ENCODE measurements at places on chromosomes 4 and X.

GRCh38 chrX:331825-332495 is 13.4 kb upstream of the GTPBP6 start:
- no peak for DNase-seq

- DNase-seq = no peak
Observed at GRCh38 chr4:24777536-24778463, 17.6 kb upstream of the SOD3 start.

- DNase-seq = no peak
Observed at GRCh38 chr4:121714548-121714947, 17.8 kb upstream of the ANXA5 start.

DNA sequence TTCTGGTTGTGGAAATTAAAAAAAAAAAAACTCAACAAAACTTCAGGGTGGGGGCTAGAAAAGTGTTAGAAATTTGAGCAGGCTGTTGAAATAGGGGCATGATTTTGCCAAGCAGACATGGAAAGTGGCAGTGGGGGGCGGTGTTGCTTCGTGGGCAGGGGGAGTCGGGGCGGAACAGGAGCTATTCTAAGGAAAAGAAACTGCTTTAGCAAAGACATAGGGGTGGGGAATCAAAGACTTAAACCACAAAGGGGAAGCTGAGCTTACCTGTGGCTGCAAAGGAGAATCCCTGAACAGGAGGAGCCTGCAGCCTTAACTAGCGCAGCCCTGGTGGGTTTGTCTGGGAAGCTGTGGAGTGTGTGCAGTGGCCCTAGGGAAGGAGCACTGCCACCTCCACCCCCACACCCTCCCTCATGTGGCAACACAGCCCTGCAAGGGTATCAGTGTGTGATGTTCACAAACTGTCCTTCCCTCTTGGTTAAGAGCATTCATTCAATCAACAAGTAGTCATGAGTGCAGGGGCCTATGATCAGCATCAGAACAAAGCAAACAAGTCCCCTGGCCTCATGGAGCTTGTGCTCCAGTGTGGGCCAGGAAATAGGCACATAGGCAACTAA is 20.5 kb downstream of the SEL1L3 start:
- no peak for DNase-seq

- DNase-seq = no peak
Observed at GRCh38 chr4:167890226-167890625, 202.1 kb upstream of the ANXA10 start.

- peak; percentile 14 for DNase-seq
Observed at GRCh38 chr4:102869569-102870197, 891 bp downstream of the CISD2 start.

DNA sequence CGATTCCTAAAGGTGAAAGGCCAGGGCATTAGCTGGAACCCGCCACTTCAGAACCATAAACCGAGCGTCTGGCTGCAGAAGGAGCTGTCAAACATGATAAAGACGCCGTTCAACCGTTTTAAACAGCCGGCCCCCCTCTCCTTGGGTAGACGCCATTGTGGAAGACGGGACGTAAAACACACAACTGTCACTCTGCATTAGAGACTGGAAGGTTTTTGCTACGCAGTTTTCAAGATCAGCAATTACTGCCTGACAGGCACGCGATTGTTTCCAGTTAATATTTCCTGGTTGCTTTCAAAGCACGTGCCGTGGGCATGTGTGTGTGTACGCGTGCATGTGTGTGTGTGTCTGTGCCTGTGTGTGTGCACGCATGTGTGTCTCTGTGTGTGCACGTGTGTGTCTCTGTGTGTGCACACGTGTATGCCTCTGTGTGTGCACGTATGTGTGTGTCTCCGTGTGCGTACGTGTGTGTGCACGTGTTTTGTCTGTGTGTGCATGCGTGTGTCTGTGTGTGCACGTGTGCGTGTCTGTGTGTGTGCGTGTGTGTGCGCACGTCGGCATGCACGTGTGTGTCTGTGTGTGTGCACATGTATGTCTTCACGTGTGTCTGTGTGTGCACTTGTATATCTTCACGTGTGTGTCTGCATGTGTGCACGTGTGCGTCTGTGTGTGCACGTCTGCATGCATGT is 48.8 kb downstream of the SHOX start:
- DNase-seq = no peak

DNA sequence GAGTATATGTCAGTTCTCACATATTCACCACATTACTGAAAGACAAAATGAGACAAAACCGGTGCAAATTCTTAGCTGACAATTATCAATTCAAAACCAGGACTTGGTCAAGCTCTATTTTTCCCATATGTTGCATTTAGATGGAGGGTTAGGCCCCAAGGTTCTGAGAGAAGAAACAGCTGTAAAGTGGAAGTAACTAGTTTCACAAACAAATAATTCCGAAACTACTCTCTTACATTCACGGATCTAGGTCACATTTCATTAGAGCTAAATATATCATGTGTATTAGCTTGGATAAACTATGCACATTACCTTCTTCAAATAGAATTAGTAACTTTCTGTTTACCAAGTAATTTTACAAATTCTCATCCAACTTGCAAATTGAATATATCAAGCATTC is 3.7 kb upstream of the GABRA2 start:
- no peak for DNase-seq

DNA sequence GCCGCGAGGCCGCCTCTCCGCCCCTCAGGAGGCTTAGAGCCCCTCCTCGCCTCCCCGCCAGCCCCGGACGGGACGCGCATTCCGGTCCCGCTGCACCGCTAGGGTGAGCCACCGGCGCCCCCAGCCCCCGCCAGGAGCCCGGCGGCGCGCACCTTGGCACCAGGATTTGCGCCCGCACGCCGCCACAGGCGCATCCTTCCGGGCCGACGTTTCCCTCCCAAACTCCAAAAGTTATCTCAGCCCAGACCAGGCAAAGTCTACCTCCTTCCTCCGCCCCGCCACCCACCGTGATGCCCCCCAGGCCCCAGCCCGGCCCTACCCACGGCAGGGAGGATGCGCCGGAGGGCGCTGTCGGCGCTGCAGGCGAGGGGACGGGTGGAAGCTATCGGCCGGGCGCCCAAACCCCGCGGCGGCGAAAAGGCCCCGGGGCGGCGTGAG is 538 bp downstream of the SCML2 start:
- no peak for DNase-seq

GRCh38 chr4:147809211-147809610 is 77.3 kb downstream of the ARHGAP10 start:
- no peak for DNase-seq

Data from stimulated activated CD8-positive, alpha-beta memory T cell treated with anti-CD3 and anti-CD28 coated beads, Interleukin-2, amount 100 ng/mL, for 48 hours (primary cell).